ENCODE measurements at places on chromosomes 12 and 14.

DNA sequence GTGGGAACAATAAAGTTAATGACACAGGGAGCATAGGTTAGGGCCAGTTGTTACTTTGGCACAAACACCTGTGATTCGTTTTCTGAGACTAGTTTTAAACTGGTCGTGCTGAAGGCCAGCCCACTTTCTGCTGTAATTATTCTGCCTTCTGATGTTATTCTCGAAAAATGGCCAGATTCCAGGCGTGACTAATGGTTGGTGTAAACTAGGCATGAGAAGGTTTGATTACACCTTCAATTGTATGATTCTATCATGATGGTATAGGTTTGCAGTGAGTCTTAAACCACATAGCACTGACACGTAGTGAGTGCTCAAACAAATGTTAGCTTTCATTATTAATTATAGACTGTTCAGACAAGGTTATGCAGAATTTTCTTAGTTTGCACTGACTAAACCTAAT is 39.0 kb downstream of the CKB start:
- peak; percentile 98 for DNase-seq

DNA sequence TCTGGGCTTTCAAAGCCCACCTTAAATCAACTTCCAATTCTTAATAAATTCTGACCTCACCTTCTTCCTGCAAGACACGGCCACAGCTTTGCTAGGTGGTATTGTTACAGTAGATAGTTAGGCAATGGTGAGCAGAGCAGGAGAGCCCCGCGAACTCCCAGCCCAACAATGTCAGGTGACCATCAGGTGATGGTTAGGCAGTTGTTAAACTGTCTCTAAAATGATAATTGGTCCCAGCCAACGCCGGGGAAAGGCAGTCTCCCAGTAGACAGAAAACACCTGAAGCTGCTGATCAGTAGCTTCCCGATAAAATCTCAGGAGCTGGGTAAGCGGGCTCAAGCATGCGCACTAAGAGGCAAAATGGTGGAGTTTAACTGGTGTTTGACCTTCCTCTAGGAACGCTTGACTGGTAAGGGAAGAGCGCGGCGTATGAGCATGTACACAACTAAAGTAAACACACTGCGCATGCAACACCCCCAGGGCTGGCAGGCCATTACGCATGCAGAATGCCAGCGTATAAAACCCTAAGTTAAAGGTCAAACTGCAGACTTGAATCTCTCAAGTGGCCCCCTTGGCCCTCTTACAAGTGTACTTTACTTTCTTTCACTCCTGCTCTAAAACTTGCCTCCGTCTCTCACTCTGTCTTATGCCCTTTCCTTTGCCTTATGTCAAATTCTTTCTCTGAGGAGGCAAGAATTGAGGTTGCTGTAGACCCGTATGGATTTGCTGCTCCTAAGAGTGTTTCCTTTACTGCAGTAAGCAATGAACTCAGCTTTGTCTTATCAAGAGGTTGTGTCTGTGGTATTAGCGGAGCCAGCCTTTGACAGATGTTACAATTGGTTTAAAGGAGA is 113.5 kb downstream of the C12orf75 start:
- no peak for DNase-seq

DNA sequence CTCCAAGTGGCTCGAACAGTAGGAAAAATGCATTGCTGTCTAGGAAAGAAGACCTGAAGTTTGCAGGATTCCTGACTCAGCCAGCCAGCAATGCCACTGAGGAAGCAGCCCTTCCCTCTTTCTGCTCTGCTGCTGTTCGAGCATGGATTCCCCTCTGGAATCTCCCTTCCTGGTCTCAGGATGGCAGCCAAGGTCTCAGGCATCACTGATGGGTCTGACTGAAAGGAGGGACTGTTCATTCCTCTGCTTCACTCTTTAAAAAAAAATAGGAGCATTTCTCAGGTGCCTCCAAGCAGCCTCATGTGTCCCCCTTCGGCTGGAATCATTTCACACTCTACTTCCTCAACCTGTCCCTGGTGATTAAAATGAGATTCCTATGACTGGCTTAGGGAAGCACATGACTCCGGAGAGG is 62.4 kb downstream of the SLC15A4 start:
- no peak for DNase-seq

GRCh38 chr12:88416786-88417185 is 163.5 kb downstream of the KITLG start:
- peak; percentile 59 for DNase-seq

DNA sequence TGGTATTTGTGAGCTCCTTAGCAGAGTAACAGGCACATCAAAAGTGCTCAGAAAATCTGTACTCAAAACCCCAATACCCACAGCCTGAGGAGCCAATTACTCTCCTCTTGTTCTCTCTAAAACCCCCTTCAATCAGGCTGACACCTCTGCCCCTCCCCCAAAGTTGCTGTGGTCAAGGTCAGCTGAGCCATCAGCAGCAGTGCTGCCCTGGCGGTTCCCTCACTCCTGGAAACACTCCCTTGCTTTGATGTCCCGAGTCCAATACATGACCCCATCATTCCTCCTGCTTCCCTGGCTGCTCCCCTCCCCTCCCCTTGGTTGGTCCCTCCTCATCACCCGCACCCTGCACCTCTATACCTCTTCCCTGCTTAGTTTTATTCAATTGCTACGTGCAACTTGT is 57.2 kb upstream of the C14orf132 start:
- DNase-seq = no peak

GRCh38 chr12:47071241-47071852 is 8.1 kb upstream of the PCED1B start:
- DNase-seq = peak; percentile 35

- peak; percentile 91 for DNase-seq
These were observed 167.7 kb upstream of the AMIGO2 start for GRCh38 chr12:47247418-47247817.

GRCh38 chr12:88207921-88208620 is 66.0 kb downstream of the TMTC3 start:
- DNase-seq = no peak

DNA sequence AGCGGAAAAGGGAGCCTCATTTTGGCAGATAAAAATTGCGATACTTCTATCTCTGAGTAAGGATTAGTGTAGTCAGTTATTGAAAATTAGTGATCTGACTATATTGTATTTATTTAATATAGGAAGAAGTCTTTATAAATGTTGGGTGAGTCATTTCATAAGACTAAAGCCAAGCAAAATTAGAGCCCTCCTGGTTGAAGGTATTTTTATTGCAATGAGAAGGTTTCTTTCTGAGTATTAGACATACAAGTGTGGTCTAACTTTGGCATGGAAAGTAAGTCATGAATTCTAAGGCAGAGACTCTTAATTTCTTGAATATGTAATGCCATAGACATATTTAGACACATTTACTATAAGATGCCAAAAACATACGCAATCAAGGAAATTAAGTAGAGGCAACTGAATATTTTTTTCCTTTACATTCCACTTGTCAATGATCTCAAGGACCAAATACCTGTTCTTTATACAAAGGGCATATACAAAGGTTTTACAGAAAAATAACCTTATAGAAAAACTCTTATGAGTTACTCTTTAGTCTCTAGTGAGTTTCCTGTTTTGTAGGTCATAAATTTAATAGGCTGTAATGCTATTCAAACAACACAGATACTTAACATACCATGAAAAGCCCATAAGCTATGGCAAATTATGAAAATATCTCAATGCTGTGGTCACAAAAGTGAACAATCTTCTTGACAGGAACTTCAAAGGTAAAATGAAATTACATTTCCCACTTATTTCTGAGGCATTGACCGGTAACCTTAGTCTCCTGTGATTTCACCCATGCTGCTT is 156.6 kb upstream of the BTG1 start:
- peak; percentile 23 for DNase-seq

GRCh38 chr12:106245767-106246166 is 2.1 kb downstream of the CKAP4 start:
- DNase-seq = peak; percentile 78

GRCh38 chr14:96583569-96584041 is 81.4 kb downstream of the PAPOLA start:
- DNase-seq = no peak

GRCh38 chr12:67208281-67209067 is 60.7 kb upstream of the CAND1 start:
- no peak for DNase-seq

DNA sequence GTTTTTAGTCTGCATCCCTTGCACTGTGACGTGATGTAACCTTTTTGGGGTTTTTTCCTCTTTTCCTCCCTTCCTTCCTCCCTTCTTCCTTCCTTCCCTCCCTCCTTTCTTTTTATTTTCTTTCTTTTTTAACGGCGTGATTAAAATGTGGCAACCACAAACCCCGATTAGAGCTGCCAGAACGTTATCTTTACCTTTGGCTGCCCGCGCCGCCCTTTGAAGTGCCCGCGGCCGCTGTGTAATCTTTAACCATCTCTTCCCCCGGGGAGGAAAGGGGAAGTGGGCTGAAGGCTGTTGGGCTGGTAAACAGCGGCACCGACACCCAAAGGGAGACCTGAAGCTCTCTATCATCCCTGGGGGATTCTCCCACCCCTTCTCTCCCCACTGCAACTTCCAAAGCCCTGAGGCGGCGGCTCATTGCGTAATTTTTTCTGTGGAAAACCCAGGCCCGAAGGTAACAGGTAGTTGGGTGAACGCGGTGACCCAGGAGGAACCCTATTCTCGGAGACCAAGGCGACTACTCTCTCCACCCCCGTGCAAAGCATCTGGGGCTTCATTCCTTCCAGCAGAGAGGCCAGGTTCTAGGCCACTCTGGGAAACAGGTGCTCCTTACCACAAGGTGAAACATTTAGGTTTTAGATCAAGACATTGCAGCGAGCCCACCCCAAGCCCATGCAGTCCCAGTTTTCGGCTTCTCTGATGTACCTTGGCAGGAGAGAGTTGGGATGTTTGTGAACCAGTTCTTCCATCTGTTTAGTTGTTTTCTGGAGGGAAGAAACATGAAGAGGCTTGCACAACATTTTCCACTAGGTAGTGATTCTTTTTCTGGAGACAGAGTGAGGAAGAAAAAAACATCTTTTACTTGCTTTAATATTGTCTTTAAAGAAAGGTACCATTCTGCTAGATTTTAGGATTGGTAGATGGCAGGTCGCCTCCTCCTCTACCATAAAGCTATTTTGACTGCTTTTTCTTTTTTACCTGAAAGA is 1.5 kb downstream of the LGR5 start:
- DNase-seq = no peak

GRCh38 chr14:53536446-53536845 is 383.3 kb upstream of the DDHD1 start:
- DNase-seq = no peak

GRCh38 chr14:65396082-65396910 is 16.2 kb upstream of the FUT8 start:
- no peak for DNase-seq

DNA sequence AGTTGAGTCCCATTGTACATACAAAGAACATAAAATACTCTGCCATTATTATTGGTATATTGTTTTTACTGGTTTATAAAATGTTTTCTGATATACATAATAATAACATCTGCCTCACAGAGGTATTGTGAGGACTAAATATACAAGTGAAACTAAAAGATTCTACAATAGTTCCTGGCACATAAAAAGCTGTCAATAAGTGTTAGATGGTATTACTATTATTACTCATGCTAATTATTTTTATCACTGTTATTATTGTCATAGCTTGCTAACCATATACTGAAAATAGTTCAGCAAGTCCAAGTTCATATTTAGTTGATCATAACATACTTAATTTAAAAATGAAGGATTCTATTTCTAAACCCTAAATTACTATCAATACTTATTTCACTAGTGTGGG is 34.4 kb downstream of the BTG1 start:
- no peak for DNase-seq

DNA sequence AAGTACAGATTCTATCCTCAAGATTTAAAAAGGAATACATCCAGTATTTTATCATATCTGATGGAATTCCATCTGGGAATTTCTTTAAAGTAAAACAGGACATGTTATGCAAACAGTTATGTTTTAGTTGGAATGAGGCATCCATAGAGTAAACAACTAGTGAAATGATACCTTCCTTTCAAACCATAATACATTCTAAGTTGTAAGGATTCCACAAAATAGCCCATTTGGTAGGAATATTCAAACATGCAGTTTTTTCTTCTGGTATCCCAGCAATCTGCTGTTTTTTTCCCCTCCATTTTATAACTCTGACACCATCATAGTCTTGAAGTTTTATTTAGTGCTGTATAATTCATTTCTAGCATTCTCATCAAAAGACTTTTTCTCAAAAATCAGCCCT is 149.6 kb downstream of the ADAMTS20 start:
- peak; percentile 58 for DNase-seq

- no peak for DNase-seq
These were observed 29.4 kb downstream of the SCN8A start for GRCh38 chr12:51620448-51620847.

DNA sequence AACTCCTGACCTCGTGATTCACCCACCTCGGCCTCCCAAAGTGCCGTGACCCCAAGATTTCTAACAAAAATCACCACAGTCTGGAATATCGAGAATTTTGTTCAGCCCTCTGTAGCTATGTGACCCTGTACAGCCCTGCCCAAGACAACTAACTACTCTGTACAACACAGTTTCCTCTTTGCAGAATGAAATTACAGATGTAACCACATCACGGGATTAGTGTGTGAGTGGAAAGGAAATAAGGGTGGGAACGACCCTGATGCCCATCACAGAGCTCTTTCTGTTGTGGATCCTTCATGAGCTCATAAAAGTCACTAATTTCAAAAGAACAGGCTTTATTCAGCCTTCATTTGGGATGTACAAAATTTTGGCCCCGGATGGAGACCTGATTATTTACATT is 50.5 kb upstream of the KRR1 start:
- DNase-seq = no peak

- peak; percentile 75 for DNase-seq
These were observed 28.7 kb downstream of the MLXIP start for GRCh38 chr12:122107261-122107660.

- DNase-seq = no peak
These were observed 6.2 kb upstream of the STXBP6 start for GRCh38 chr14:25055992-25056687.

GRCh38 chr12:58883576-58884334 is 36.5 kb downstream of the LRIG3 start:
- DNase-seq = no peak

DNA sequence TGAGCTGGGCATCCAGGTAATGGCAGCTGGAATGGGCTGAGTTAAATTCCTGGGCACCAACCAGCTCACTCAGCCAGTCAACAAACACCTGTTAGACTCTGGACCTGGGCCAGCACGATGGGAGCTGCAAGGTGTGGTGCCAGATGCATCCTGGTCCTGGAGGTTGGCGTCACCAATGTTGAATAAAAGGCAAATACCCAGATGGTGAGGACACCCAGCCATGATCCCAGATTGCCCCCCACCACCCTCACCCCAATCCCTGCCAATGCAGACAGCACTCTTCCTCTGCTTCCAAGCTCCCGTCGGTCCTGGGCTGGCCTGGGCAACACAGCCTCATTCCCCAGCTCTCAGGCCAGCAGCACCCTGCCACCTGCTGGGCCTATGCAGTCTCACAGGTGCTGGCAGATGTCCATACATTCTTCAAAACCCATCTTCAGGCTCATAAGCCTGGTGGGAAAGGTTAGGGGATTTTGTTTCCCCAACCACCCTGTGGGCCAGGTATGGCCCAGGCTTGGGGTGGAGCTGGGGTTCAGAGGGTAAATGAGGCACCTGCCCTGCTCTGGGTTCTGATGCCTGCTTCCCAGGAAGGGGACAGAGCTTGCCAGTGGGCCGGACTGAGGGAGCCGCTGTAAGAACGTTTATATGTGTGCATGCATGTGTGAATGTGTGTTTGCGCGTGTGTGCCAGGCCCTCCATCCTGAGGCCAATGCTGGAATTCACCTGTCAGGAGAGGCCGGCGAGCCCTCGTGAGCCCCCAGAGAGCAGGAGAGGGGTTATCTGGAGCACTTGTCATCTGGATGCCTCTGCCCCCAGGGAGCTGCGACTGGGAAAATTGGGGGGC is 58.0 kb downstream of the LGMN start:
- DNase-seq = peak; percentile 83
